Activated T-cell treated with anti-CD3 and anti-CD28 coated beads, Interleukin-2, amount 50 U/mL, for 72 hours (primary cell): ENCODE measurements at places on chromosomes 3 and 15. TPM values are rescaled to one million over a fixed set of nuclear protein-coding genes. Genes with fewer than 3 reads are reported as not detected.

ATP2B2 gene
- total RNA-seq = not detected

SLC24A5 gene
- total RNA-seq = not detected

GRCh38 chr3:172908771-172909270, 158.3 kb downstream of the ECT2 start:
- DNase-seq = no peak

DNA sequence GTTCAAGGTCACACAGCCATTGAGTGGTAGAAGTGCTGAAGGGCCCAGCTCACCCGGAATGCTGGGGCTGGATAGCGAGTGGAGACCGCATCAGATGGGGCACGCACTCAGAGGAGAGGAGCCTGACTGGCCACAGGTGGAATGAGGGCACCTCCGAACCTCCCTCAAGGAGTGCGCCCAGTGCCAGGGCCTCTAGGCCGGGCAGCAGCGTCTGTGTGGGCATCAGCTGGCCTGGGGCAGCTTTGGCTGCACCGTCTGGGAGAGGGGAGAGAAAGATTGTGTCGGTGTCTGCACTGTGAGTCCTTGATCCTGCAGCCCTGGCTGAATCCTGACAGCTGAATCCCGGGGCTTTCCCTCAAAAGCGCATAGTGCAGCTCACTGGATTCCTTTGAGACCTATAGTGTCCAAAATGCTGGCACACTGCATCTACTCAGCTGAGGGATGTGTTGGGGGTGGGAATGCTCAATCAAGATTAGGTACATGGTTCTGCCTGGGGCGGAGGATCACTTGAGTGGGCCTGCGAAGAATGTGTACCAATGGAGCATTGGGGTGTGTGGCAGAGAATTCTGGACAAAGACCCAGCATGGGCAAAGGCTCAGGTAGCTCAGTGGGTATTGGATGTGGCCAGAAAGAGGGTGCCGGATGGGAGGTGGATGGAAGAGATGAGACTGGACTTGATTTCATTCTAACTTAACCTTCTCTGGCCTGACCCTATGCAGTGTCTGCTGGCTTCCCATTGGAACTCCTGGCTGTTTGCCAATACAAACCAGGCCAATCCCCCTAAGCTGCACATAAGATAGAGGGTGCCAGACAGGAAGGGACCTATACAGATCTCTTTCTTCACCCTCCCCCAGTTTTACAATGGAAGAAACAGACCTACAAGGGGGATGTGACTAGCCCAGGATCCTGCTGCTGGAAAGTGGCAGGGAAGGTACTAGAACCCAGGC, 950 bp downstream of the ANKDD1A start:
- DNase-seq = no peak
